ENCODE measurements at places on chromosomes 2 and 18.

- DNase-seq, result no peak
Measured at GRCh38 chr2:67936969-67937368, 125.8 kb downstream of the C1D start.

GRCh38 chr2:9145109-9145751 is 61.4 kb upstream of the ASAP2 start:
- peak; percentile 86 for DNase-seq

DNA sequence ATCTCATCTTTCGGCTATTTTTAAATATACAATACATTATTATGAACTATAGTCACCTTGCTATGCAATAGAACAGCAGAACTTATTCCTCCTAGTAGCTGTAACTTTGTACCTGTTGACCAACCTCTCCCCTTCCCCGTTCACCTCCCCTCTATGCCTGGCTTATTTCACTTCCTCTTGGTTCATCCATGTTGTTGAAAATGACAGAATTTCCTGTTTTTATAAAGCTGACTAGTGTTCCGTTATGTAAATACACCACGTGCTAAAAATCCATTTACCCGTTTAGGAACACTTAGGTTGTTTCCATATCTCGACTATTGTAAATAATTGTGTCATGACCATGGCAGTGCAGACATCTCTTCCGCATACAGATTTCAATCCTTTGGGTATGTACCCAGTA is 10.3 kb downstream of the ALPI start:
- DNase-seq, result no peak

- DNase-seq, result no peak
Measured at GRCh38 chr2:151020411-151020810, 241.3 kb downstream of the RBM43 start.

Data from fibroblast of skin of right biceps (primary cell).